ENCODE measurements at places on chromosomes 5 and 9.

DNA sequence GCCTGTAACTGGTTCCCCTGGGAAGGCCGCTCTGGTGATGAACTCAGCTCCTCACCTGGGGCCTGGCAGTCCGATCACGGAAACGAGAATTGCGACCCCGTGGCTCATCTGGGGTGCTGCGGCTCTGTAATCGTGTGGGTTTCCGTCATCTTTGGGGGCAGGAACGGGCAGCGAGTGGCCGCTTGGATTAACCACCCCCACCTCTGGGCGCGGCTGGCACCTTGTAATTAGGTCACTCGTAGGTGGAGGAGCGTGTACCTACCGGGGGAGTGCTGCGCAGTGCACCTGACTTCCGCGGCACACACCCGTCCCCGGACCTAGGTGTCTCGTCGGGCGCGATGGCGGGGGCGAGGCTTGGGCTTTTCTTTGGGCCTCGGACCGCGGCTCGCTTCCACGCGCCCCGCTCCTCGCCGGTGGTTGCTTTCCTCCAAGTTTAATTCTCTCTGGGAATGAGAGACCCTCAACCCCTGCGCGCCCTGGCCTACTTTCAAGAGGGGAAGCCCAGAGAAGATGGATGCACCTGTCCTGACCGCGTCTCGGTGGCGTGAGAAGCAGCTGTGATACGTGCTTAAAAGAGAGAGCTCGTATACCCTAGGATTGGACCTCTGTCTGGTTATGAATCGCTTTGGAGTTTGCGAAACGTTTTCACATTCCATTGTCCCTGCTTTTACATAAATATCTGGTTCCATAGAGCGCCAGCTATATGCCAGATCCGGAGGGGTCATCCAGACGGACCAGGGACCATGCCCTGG, 744 bp upstream of the PPP2CA start:
- no peak for DNase-seq

DNA sequence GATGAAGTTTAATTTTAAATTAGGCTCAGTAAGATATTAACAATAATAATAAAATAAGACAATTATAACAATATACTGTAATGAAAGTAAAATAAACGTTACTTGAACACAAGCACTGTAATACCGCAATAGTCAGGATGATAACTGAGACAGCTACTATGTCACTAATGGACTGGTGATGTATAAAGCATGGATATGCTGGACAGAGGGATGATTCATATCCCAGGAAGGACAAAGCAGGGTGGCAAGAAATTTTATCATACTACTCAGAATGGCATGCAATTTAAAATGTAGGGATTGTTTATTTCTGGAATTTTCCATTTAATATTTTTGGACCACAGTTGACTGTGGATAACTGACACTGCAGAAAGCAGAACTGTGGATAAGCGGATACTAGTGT, 196.9 kb downstream of the VPS13A start:
- DNase-seq: no peak

DNA sequence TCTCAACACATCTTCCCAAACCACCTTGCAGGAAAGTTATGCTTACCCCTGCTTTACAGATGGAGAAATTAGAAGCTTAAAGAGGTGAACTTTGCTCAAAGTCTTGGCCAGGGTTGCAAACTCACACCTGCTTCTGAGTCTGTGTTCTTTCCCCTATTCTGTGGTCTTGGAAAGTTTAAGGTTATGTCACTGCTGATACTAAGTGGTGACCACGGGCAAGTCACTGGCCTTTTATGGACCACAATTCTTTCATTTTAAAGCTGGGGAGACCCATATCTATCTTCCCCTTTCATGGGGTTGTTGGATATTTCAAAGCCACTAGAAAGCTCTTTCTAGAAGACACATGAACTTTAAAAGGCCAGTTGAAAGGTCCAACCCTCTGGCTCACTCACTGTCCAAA, 95.4 kb upstream of the KLF4 start:
- DNase-seq: no peak

- DNase-seq: no peak
Observed at GRCh38 chr5:72474046-72474500, 33.1 kb downstream of the ZNF366 start.

- DNase-seq: no peak
Observed at GRCh38 chr9:22693156-22693555, 246.5 kb downstream of the DMRTA1 start.

DNA sequence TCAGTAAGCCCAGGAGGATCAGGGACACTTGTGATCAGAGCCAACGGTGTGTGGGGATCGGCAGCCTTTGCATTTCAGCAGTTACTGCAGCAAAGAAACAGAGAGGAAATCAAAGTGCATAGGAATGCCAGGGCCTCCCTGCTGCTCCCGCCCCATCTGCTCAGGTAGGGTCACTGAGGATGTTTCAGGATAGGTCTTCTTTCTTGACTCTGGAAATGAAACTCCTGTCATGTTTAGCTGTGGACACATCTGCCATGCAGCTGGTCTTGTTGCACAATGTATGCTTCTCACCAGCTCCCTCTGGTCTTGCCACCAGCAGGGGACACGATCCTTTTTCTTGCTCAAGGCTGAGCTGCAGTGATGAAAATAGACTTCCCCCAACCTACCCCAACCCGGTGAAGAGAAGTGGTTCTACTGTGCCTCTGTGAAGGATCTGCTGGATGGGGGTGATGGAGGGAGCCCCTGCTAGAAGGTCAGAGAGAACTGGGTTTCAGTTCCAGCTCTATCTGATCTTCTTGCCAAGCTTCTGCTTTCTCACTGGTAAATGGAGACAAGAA, 185.2 kb upstream of the KLF4 start:
- DNase-seq: no peak

GRCh38 chr5:156126716-156127115, 200.2 kb upstream of the SGCD start:
- no peak for DNase-seq

DNA sequence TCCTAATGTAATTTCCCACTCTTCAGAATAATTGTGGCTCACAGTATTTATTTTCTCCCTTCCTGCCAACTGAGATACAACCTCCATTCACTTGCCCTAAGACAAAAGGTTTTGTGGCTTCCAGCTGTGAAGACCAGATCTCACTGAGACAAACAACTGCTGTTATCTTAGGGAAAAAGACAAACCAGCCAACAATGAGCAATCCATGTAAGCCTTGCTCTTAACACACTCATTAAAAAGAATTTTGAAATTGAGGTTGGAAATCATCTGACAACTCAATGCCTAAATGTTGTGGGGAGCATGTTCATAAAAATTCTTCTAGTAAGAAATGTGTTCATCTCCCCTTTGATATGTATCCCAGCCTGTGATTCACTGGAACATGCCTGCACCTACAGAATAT, 132.9 kb downstream of the ADAMTSL1 start:
- DNase-seq: no peak
